CD4-positive, alpha-beta T cell (primary cell): ENCODE measurements at places on chromosomes 1 and 21. TPM values are rescaled to one million over a fixed set of nuclear protein-coding genes. Genes with fewer than 3 reads are reported as not detected.

Gene PLA2G2E
- total RNA-seq = not detected

GRCh38 chr1:54312796-54313316, 93.3 kb downstream of the SSBP3 start:
- DNase-seq = no peak

DNA sequence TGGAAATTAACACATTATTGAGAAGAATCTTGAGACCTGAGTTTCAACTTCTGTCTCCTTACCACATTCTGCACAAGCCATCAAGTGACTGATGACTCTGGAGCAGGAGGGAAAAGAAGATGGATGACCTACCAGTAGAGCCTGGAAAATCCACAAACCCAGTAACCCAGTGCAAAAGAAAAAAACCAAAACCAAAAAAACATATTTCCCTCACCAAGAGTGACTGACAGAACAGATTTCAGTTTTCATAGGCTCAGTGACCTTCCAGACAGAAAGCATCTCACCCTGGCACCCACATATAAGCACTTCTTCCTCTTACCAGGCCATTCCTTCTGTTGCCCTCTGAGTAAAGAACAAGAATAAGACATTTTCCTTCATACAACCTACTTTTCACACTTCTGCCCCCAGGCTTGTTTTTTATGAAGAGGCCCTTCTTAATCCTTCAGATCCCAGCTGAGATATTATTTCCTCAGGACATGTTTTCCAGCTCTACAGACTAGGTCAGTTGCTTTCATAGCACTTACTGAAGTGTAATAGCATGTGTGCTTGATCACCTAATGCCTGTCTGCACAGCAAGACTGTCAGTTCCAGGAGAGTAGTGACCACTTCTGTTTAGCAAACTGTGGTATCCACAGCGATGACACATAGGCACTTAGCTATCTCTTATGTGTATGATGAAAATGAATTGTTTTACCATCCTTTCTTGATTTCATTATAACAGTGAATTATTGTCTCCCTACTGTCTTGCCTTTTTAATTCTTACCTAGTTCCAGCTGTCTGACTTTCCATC, 4.0 kb downstream of the TSACC start:
- no peak for DNase-seq

Gene LRRC38
- not detected for total RNA-seq

Gene GSTM5
- 0.36 TPM for total RNA-seq

- no peak for DNase-seq
Measured at GRCh38 chr1:10378081-10378841, 20.6 kb upstream of the PGD start.

DNA sequence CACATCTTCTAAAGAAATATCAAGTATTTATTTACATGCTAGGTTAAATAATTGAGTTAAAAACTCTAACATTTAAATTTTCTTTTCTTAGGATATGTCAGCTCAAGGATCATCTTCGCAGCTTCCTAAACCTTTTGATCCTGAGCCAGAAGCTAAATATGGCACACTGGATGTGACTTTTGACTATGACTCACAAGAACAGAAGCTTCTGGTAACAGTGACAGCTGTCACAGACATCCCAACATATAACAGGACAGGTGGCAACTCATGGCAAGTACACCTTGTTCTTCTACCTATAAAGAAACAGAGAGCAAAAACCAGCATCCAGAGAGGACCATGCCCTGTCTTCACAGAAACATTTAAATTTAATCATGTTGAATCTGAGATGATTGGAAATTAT, 132.7 kb upstream of the SERTAD4 start:
- no peak for DNase-seq

Gene CYYR1
- not detected for total RNA-seq

DNA sequence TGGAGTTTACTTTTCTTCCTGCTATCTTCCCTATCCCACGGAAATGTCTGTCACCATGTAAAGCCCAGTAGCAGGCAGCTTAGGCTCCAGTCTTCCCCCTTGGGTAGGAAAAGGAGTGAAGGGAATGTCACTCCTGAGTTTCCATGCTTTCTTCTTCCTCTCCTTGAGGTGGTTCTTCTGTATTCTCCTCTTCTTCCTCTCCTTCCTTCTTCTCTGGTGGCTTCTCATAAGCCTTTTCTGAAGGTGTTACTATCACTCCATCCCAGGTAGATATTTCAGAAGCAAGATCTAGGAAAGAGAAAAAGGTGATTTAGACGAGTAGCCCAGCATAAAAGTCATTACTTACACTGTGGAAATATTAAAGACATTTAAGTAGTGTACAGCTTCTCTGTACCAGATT, 3.8 kb downstream of the SNAPIN start:
- no peak for DNase-seq

DNA sequence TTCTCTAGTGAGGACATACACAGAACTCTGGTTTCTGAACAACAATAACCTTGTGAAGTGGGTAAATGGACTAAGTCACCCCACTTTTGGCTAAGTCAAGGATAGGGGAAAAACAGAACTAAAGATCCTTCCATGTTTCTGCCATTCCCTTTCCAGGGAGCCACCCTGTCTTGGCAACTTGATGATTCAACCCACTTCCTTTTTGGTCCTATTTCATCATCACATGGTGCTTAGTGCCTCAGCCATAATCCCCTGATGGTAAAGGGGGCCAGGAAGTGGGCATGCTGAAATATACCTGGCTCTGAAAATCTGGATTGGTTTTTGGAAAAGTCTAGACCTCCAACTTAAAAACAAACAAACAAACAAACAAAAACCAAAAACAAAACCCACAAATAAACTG, 206.4 kb upstream of the FOXD3 start:
- DNase-seq = no peak

- no peak for DNase-seq
Measured at GRCh38 chr21:33761441-33762036, 119.2 kb downstream of the ITSN1 start.

DNA sequence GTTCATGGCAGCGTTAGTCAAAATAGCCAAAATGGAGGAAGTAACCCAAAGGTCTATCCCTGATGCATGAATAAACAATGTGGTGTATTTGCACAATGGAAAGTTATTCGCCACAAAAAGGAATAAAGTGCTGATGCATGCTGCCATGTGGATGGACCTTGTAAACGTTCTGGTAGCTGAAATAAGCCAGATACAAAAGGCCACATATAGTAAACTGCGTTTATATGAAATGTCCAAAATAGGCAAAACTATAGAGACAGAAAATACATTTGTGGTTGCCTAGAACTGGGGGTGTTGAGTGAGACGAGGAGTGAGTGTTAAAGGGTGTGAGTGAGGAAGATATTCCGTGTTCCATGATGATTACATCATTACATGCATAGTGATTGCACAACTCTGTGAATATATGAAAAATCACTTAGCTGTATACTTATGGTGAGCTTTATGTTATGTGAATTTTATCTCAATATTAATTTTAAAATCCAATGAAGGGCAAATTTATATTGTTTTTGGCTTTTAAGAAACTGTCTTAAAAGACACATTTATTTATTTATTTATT, 321.3 kb downstream of the KIF26B start:
- no peak for DNase-seq

DNA sequence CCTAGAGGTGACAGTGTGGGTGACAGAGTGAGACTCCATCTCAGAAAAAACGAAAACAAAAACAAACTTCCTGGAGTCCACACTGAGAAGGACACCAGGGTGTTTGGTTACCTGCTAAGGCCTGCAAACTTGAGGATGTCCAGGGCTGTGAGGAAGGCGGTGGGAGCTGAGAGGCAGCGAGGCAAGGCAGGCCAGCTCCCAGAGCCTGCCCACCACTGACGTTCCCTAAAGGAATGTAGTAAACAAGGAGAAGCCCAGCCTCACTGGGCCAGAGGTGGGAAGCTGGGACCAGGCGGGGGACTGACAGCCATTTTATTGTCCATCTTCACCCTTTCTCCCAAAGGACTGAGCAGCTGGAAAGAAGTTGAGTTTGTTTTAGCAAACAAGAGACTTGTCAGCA, 24.1 kb downstream of the SHISA4 start:
- no peak for DNase-seq

Gene DNM3
- total RNA-seq = 1.8 TPM
